ENCODE measurements at places on chromosomes 7 and 10. TPM values are rescaled to one million over a fixed set of nuclear protein-coding genes. Genes with fewer than 3 reads are reported as not detected.

- DNase-seq: no peak
Observed at GRCh38 chr7:1915956-1916600, 246.0 kb downstream of the ELFN1 start.

- no peak for DNase-seq
Observed at GRCh38 chr10:75074711-75075445, 36.6 kb upstream of the SAMD8 start.

DNA sequence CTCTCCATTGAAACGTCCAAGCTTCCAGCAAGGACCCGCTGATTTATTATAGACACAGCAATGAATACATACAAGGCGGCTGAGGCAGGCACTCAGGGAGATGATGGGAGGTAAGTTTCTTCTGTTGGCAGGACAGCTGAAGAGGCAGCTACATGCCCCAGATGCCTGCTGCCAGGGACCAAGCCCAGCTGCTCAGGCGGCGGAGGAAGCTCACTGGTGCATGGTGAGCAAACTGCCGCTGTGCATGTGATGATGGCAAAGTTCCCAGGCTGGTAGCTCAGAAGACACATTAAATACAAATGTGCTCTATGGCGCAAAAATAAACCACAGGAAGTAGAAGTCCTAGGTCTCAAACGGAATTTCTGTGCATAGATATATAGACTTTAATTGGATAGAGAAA lies 2.3 kb downstream of the DNTT start:
- no peak for DNase-seq

DNA sequence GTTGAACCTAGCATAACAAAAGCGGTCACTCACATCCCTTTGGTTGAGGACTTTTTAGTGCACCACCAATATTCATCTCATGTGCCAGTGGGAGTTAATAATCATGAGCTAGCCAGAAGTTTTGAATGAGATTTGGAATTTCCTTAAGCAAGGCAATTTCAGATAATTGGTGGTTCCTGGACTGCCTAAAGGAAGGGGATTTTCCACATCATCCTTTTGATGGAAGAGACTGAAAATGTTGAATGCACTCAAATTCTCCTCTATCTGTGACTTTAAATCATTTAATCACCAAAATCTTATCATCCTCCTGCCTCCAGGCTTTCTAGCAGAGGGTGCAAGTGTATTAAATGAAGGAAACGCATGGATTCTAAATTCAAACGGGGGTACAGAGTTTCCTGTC lies 260.7 kb downstream of the CCDC3 start:
- DNase-seq: no peak

GRCh38 chr10:132356621-132357195 lies 24.7 kb downstream of the LRRC27 start:
- no peak for DNase-seq

GRCh38 chr7:47954231-47954911 lies 6.1 kb upstream of the PKD1L1 start:
- DNase-seq: no peak

DNA sequence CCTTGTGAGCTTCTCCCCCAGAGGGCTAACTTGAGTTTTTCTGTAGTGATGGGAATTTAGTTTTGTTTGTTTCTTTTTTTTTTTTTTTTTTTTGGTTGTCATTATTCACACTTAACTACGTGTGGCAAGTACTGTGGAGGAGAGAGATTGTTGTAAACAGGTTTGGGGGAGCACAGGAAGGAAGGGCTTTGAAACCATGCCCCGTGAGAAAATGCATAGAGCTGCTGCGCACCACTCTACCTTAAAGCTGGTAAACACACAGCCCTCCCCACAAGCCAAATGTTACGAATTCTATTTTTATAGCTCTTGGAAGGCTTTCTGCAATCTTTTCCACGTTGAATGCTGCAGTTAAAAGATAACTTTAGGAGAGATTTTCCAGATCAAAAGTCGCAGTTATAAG lies 76.2 kb downstream of the ZNF22 start:
- no peak for DNase-seq

- DNase-seq: no peak
Observed at GRCh38 chr10:28381466-28381865, 78.6 kb upstream of the MPP7 start.

GRCh38 chr7:42278344-42278743 lies 41.3 kb upstream of the GLI3 start:
- DNase-seq: no peak

- no peak for DNase-seq
Observed at GRCh38 chr7:116348346-116348745, 138.0 kb downstream of the TES start.

DNA sequence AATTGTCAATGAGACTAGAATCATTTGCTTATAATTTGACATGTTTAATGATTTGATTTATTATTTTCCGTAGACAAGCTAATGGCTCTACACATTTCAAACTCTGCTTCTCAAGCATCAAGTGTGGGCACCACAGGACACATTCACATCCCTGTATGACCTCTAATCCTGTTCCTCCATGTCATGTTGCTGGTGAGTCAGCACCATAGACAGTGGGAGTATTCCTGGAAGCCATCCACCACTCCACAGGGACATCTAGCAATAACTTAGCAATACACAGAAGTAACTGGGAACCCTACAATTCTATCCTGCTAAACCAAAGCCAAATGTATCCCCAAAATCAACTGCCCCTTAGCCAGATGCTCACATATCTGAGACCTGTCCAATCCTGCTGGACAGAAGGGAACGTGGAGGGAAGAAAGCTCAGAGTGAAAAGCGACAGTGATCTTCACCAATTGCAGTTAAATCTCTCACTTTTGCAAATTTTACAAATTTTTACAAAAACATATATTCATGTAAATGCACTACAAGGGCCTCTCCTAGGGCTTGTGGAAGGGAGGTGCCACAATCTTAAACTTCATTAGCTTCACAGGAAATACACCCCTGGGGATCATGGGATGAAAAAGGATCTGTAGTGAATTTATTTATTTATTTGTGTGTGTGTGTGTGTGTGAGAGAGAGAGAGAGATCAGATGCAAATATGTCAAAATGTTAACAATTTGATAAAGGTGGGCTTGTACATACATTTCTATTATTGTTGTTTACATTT lies 126.5 kb downstream of the GFRA1 start:
- DNase-seq: no peak

- peak; percentile 92 for DNase-seq
Observed at GRCh38 chr7:82443547-82444219, at the start of gene CACNA2D1. Gene CACNA2D1 (minus strand): TSS chr7:82443777.

DNA sequence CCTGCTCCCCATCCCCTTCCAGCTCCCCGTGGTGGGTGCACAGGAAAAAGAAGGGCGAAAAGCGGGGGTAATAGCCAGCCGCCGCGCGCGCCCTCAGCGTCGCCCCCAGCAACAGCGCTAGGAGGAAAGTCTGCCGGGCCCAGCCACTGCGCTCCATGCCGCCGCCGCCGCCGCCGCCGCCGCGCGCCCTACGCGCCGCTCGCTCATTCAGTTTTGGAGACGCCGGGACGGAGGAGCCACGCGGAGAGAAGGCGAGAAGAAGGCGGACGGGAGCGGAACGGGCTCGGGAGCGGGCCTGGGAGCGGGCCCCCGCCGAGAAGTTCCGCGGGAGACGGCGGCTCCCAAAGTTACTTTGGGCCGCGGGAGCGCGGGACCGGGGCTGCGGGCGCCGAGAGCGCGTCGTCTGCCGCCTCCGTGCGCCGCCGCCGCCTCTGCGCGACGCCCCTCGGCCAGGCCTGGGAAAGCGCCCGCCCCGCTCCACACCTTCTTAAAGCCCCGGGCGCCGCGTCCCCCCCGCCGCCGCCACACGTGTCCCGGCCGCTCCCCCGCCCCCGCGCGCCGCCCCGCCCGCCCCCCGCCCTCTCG lies at the start of gene RELN:
Gene RELN (minus strand): TSS at position 459 of the 585 bp plus-strand sequence. CDS start 302 bp downstream, at position 157.
- peak; percentile 64 for DNase-seq

- DNase-seq: peak; percentile 34
Observed at GRCh38 chr7:41567731-41568114, 135.2 kb downstream of the INHBA start.

- DNase-seq: no peak
Observed at GRCh38 chr10:110162741-110163145, 44.7 kb upstream of the MXI1 start.

DNA sequence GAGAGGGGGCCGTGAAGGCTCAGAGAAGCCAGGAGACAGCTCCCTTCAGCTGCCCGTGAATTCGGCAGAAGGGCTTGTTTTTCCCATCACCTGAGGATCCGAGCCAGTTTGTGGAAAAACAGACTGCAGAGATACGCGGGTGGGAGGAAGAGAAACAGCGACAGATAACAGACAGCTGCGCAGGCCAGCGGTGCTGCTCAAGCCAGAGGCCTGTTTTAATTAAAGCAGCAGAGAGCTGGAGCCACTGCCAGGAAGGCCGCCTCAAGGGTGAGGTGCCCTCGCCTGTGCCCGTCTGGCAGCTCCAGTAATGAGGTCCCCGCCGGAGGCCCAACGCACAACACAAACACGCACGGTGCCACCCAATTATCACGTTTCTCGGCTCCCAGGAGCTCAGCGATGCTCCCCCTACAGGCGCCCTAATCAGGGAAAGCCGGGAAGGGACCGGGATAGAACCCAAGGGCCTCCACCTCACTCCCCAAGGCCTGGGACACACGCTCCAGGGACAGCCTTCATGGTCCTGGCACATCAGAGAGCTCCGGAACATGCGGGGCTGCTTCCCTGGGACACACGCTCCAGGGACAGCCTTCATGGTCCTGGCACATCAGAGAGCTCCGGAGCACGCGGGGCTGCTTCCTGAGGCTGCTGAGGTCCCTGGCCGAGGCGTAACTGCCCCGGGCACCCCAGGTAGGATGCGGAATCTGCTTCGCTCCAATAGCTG lies 60.6 kb upstream of the DNAAF5 start:
- DNase-seq: no peak

DNA sequence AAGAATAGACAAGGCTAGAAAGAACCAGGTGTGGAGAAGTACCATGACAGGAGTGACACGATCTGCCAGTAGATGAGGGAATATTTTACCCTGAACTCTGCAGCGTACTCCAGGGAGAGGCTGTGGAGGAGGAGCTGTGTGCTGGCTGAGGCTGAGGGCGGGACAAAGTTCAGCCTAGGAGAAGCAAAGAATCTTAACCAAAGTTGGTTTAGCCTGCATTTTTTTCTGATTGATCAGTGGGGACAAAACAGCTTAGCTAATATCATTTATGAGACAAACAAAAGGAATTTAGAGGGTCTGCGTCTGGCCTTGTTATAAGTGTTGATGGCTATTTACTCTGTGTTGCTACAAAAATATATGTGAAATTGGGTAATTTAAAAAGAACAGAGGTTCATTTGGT lies 5.2 kb upstream of the NPSR1 start:
- no peak for DNase-seq

- DNase-seq: no peak
Observed at GRCh38 chr10:128869101-128869749, 597.8 kb upstream of the MGMT start.

DNA sequence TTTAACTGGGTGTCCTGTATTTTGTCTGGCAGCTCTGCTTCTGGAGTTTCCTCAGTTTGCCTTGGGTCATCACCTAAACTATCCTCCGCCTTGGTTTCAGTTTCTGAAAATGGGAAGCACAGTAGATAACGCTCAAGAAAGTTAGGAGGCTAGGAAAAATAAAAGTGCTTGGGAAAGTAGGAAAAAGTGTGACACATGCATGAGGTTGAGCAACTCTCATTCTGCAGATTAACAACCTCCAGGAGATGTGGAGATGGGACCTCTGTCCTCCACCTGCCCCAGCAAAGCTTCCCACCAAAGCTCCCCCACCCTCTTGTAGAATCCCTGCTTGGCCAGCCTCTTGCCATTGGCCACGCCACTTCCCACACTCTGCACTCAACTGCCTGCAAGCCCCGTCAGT lies 13.1 kb upstream of the ZCCHC24 start:
- no peak for DNase-seq

DNA sequence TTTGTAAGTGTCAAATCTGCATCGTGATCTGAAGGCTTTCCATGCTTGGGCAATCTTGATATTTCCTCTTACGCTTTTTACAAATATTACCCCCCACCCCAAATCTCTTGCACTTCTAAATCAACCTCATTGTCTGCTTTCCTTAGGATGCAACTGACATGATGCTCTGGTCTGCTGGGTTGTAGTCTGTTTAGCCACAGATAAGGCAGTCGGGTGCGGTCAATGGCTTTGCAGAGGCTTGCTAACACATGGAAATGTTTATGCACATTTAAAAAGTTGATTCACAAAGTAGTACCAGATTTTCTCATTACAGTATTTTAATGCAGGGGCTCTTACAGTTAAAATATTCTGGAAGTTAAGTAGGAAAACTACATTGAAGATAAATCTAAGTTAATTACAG lies 172.5 kb downstream of the BAMBI start:
- DNase-seq: no peak

GRCh38 chr7:113804475-113805095 lies 114.2 kb downstream of the PPP1R3A start:
- no peak for DNase-seq

DNA sequence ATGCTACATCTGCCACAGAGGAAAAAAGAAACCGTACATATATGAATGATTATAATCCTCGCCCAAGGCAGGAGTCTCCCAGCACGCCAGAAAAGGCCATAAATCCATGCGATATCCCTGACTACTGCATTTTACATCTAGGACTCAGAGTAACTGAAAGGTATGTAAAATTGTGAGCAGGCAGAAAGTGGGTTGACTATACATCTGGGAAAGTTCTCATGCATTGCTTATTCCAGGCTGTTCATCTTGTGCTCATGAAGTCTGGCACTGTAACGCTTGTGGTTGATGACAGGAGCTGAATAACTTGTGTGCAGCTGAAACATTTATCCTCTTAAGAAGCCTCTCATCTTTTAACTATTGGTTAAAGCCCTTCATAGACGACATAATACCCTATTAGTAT lies 193.4 kb upstream of the STEAP4 start:
- DNase-seq: no peak

DNA sequence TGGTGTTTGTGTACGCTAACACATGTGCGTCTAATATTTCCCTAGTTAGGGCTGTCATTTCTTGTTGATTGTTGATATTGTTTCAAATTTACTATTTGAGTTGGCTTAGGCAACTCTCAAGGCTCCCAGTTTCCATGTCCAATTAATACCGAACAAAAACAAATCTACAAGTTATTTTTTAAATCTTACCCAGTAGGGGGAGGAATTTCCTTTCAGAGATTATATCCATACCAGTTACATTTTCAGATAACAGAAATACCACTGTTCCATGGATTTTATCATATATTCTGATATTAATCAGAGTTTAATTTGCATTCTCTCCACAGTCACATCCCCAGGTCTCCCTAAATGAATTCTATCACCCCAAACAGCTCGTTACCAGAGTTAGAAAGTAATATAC lies 7.2 kb upstream of the AKR1B10 start:
- peak; percentile 29 for DNase-seq

- DNase-seq: no peak
Observed at GRCh38 chr7:144483189-144483588, 79.7 kb upstream of the NOBOX start.

Gene GNG11
- 652 TPM for total RNA-seq

Gene MSMB
- not detected for total RNA-seq

Gene SLC16A12
- total RNA-seq: 0.14 TPM

Gene CHCHD3
- total RNA-seq: 98.8 TPM

Gene ODAD2
- total RNA-seq: 3.8 TPM

Gene CDC14C
- not detected for total RNA-seq

Gene LRRC4
- 1.0 TPM for total RNA-seq

Gene ARHGAP22
- 19.0 TPM for total RNA-seq

Gene LRRC61
- 18.0 TPM for total RNA-seq

Gene CCDC7
- 4.3 TPM for total RNA-seq

Gene EN2
- not detected for total RNA-seq

Gene TEX36
- total RNA-seq: not detected

Gene PIK3AP1
- 0.14 TPM for total RNA-seq

Gene TCAF2
- 14.0 TPM for total RNA-seq

Gene PRF1
- total RNA-seq: not detected

Gene CYP26C1
- 1.9 TPM for total RNA-seq

Gene TMEM139
- 0.17 TPM for total RNA-seq

Gene TUBB8
- 0.09 TPM for total RNA-seq

Gene MEPCE
- total RNA-seq: 56.5 TPM

All from dermis blood vessel endothelial cell (primary cell).